ENCODE measurements at places on chromosomes 3 and 15.

- no peak for DNase-seq
These were observed 18.1 kb upstream of the AGBL1 start for GRCh38 chr15:86061581-86061980.

DNA sequence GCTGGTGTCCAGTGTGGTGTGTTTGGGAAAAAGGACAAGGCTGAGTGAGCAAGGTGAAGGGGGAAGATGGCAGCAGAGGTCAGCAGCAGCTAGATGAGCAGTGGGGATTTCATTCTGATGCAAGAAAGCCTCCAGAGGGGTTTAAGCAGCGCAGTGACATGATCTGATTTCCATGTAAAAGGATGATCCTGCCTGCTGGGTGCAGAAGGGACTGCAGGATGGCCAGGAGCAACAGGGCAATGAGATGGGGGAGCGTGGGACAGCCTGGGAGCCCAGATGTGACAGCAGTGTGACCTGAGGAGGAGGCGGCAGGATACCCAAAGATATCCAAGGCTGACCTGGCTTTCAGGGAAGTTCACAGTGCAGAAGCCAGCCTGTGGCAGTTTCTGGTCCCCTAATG, 6.1 kb downstream of the WNT7A start:
- DNase-seq, result no peak

DNA sequence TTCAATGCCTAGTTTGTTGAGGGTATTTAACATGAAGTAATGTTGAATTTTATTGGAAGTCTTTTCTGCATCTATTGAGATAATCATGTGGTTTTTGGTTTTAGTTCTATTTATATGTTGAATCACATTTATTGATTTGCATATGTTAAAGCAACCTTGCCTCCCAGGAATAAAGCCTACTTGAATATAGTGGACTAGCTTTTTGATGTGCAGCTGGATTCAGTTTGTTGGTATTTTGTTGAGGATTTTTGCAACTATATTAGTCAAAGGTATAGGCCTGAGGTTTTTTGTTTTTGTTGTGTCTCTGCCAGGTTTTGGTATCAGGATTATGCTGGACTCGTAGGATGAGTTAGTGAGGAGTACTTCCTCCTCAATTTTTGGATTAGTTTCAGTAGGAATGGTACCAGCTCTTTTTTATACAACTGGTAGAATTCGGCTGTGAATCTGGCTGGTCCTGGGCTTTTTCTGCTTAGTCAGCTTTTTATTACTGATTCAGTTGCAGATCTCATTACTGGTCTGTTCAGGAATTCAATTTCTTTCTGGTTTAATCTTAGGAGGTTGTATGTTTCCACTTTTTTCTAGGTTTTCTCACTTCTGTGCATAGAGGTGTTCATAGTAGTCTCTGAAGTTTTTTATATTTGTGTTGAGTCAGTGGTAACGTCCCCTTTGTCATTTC, 209.8 kb upstream of the RBMS3 start:
- DNase-seq, result no peak

- no peak for DNase-seq
These were observed 93.0 kb downstream of the RARB start for GRCh38 chr3:25520926-25521559.

All from activated CD4-positive, CD25-positive, alpha-beta regulatory T cell (primary cell).